H7 (cell line): ENCODE measurements at places on chromosomes 4 and X.

DNA sequence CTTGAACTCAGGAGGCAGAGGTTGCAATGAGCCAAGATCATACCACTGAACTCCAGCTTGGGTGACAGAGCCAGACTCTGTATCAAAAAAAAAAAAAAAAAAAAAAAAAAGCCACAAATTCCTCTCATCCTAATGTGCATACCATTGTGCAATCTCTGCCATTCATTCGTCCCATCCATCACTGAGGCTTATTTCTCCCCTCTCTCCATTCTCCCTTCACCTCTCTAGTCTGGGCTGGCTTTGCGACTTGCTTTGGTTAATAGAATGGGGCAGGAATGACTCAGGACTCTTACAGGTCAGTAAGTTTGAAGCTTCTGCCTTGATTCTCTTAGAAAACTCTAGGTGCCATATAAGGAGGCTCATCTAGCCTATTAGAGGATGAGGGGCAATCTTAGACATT is 60.3 kb upstream of the DDX3X start:
- DNase-seq: no peak

- no peak for DNase-seq
Observed at GRCh38 chrX:108359806-108360602, 78.2 kb downstream of the COL4A6 start.

DNA sequence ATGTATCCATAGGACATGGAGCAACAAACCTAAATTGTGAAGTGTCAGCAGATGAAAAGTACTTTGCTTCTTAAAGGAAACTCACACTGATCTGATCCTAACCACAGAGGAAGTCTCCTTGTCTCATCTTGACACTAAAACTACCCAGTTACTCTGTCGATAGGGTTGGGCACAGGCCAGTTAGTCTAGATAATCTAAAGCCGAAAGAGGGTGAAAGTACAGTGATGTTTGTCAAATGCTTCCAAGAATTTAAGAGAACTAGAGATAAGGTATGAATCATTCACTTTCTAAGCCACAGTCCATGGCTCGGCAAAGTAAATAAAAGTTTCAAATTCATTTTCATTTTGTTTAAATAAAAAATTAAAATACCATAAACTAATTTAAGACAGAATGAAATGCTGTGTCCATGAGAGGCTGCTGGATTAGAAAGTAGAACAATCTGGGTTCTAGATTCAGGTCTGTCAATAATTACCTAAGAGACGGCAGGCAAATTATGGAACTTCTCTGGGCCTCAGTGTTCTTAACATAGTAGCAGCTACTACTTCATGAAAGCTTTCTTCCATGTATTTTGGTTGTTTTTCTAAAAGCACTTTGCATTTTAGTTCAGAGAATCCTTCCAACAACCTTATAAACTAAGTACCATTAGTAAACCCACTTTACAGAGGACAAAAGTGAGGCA is 176.7 kb downstream of the LDB2 start:
- DNase-seq: no peak

- no peak for DNase-seq
Observed at GRCh38 chr4:141759796-141760425, 123.5 kb downstream of the IL15 start.

- DNase-seq: no peak
Observed at GRCh38 chr4:47372561-47372960, 90.9 kb downstream of the COMMD8 start.
